ENCODE measurements at places on chromosomes 5 and 9.

DNA sequence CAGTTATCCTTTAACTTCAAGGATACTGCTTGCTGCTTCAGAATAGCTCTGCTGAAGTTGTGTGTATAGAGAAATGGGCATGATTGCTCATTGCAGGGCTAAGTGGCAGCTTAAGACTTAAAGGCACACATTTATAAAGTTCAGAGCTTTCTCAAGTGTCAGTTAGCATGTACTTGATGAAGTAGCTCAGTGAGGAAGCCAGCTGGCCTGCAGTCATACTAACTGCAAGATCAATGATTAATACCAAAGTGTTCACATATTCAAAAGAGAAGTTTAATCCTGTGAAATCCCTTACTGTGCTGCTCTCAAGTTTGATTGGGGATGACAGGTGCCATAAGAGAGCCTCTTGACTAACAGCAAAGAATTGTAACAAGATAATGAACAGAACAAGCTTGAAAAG is 483.4 kb upstream of the NUDT12 start:
- no peak for DNase-seq

DNA sequence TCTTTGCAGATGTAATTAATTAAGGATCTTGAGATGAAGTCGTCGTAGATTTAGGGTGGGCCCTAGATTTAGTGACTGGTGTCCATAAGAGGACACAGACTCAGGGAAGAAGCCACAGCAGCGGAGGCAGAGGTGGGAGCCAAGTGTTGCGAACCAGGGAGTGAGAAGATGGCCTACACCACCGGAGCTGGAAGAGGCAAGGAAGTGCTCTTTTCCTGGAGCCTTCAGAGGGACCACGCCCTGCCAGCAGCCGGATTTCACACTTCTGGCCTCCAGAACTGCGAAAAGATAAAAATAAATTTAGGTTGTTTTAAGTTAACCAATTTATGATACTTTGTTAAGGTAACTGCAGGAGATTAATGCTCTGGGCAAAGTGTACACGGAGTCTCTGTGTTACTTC is 30.7 kb downstream of the EHMT1 start:
- DNase-seq, result no peak

GRCh38 chr5:171342362-171343111 is 33.5 kb downstream of the TLX3 start:
- no peak for DNase-seq

- DNase-seq, result no peak
Observed at GRCh38 chr5:73242735-73243134, 69.7 kb downstream of the TMEM174 start.

DNA sequence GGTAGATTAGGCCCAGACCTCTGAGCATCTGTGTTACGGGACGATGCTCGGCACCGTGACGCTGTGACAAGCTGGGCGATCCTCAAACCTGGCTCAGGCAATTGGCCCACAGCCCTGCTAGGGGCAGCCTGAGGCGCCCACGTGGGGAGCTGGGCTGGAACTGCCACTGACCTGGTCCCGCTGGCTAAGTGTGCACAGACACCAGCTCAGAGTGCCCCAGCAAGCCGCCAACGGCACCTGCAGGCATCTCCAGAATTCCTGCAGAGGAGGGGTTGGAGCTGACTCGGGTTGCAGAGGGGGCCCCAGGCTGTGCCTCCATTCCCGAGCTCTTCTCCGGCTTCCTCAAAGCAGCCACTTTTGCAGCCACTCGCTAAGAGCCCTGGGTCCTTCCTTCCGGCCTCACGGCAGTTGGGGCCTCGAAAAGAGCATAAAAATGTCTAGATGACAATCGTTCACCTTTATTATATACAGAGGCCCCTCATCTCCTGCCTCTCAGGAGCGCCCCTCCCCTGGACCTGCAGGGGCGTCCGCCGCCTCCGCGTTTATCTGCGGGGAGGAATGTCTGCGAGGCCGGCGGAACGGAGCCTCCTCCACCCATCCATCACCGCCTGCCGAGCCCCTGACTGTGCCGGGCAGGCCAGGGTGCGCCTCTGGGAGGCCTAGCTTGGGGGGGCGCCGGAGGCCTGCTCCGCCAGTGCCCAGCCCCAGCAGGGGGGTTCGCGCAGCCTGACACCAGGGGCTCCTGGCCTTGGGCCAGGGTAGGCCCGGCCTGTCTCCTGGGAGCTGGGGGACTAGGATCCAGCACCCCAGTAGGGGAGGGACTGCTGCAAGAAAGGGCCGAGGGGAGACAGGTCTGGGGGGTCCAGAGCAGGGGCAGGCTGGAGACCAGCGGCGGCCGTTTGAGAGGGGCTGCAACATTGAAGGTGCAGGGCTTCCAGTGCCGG is 144.9 kb downstream of the BARX1 start:
- DNase-seq, result no peak

DNA sequence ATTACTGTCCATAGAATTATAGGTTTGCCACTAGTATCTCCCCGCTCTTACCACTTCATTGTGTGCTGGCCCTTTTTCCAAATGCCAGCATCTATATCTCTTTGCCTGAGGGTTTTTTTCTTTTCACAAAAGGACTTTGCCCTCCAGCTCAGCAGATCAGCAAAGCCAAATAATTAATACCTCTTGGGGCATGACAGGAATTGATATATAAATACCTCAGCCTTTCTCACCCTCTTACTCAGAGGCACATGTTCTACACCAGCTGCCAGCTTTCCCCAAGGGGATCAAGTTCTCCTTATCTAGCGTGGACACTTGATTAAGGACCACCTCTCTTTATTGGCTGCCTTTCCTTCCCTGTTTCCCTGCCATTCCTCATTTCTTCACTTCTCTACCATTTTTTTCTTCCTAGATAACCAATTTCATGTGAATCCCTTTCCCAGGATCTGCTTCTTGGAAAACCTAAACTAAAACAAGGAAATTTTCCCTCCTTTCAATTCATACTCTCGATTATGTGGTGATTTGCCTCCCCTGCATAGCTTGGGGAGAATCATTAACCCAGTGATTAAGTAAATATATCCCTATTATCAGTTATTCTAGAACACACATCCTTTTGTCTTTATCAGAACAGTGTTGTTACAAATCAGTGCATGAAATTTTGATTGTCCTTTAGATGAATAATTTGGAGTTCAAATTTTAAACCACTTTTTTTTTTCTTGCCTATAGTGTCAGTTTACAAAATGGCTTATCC is 6.9 kb upstream of the NUDT12 start:
- DNase-seq, result no peak

Measured in stimulated activated CD8-positive, alpha-beta memory T cell treated with anti-CD3 and anti-CD28 coated beads, Interleukin-15, amount 100 ng/mL, for 1 hour (primary cell).